ENCODE measurements at places on chromosomes 5 and 9.

GRCh38 chr5:3175416-3175815 lies 420.2 kb upstream of the IRX1 start:
- no peak for DNase-seq

- no peak for DNase-seq
Observed at GRCh38 chr9:21316860-21317259, 11.7 kb upstream of the IFNA5 start.

GRCh38 chr9:4356306-4356705 lies 56.4 kb upstream of the GLIS3 start:
- DNase-seq = no peak

GRCh38 chr5:10666531-10667299 lies 94.3 kb downstream of the DAP start:
- no peak for DNase-seq

All from stimulated activated CD8-positive, alpha-beta memory T cell treated with anti-CD3 and anti-CD28 coated beads, Interleukin-7, amount 100 ng/mL, for 1 hour (primary cell).